Stimulated activated naive CD4-positive, alpha-beta T cell treated with Interleukin-2 at 50 U/mL for 16 hours (primary cell): ENCODE measurements at places on chromosomes 2 and 18.

- DNase-seq: no peak
Observed at GRCh38 chr2:219661955-219662395, 34.5 kb downstream of the SLC4A3 start.

- DNase-seq: no peak
Observed at GRCh38 chr18:39796393-39796792, 2158.6 kb upstream of the PIK3C3 start.

DNA sequence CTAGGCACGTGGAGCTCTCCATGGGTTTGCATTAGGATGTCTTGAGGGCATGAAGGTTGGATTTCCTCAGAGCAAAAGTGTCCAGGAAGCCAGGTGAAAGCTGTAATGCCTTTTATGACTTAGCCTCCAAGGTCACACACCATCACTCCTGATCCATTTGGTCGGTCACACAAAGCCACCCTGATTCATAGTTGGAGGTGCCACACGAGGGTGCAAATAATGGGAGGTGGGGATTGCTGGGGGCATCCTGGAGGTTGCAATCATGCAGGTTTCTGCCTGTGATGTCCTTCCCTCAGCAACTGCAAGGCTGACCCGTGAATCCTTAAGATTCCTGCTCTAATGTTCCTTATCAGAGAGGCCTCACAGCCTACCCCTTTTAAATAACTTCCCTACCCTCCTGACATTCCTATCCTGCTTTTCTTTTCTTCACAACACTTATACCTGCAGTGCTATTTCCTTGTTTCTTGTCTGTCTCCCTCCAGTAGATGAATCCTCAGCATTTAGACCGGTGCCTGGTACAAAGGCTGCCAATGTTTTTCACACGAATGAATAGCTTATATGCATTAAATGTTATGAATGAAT lies 97.1 kb downstream of the LIPG start:
- no peak for DNase-seq

DNA sequence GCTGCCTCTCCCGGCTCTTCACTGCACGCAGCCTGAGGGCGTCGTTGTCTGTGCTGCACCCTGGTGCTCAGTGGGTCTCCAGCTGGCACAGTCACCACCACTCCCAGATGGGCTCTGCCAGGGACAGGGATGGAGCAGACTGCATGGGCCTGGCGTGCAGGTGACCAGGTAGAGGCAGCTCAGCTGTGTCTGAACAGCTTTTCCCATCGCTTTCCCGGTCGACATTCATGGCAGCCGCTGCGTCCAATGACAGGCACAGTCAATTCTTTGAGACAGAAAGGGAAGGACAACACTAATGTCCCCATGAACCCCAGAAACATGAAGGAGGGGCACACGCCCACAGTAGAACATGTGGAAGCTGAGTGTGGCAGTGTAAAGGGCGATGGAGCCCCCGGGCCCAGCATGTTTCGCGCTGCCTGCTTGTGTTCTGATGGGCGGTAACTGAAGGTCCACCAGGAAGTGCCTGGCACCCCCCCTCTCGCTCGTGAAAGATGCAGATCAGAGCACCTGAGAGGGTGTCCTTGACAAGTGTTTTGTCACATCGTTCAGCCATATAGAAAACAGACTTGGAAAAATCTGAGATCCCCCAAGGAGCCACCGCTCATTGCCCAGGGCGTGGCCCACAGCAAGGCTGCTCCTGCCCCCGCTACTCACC lies 122.4 kb downstream of the NFATC1 start:
- DNase-seq: no peak

DNA sequence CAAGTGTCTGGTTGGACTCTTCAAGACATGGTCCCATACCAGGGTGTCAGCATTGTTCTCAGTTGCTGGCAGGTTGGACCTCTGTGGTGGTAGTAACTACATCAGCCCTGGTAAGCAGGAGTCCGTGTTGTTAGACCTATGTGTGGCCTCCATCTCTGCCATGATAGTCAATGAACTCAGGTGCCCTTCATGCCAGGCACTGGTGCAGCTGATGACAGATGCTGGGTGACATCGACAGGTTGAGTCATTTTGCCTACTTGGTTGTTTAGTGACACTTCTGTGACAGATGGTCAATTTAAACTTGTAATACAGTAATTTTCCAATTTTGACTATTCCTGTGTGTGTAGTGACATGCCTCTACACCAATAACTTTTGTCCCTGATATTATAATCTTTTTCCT lies 189.7 kb downstream of the SP3 start:
- DNase-seq: no peak
